CD4-positive, alpha-beta T cell treated with Interleukin-17A for 4 hours (primary cell): ENCODE measurements at places on chromosomes 4 and X.

- DNase-seq, result no peak
These were observed 14.0 kb downstream of the ARHGEF6 start for GRCh38 chrX:136766785-136767103.

DNA sequence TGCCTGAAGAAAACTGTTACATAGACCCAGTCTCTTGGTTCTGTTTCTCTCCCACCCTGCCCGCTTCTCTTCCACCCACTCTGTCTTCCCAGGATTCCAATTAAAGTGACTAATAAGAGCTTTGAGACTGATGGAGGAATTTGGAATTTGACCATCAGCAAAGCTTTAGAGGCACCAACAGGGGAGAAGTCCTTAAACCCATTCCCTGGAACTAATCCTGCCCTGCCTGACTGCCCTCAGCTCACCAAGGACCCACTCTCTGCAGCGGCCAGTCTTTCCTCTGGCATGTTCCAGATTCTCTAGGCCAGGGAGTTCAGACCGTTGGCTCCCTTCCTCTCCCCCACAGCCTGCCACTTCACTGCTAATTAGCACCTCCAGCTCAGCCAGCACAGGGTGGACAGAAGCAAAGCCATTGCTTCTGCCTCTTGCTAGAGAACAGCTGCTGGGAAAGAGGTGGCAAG is 23.9 kb downstream of the SCD5 start:
- no peak for DNase-seq

GRCh38 chr4:38366997-38367396 is 297.0 kb upstream of the KLF3 start:
- peak; percentile 44 for DNase-seq

DNA sequence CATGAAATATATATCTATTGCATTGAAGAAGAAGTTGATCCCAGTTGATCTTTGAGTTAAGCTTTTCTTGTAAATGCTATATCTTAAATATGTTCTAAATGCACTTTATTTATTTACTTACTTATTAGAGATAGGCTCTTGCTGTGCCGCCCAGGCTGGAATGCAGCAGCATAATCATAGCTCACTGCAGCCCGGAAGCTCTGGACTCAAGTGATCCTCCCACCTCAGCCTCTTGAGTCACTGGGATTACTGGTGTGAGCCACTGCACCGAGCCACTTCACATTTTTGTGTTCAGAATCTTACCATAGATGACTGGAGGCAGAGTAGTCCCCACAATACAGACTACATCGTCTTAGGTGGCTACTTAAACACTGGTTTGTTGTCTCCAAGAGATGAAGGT is 324.3 kb upstream of the SLIT2 start:
- no peak for DNase-seq

- peak; percentile 95 for DNase-seq
These were observed at the start of gene NUP54 for GRCh38 chr4:76148142-76148865. Gene NUP54 (minus strand): TSS chr4:76148397. CDS start chr4:76148374, 23 bp downstream.

DNA sequence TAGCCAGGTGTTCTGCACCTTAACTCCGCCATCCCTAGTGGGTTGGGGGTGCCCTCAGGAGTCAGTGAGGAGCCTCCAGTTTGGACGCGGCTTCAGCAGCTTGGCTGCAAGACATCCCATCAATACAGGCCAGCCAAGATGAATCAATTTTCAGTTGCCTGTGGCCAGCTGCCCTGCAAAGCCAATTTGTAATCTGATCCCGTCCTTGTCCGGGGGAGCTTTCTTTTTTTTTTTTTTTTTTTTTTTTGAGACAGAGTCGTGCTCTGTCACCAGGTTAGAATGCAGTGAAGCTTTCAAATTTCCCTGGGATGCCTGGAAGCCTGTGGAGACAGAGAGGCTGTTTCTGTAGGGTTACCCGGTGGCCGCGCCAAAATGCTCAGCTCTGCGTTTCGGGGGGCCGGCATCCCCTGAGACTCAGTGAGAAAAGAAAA is 192.5 kb downstream of the ASMT start:
- DNase-seq, result no peak

GRCh38 chrX:129642641-129643040 is 12.1 kb downstream of the APLN start:
- DNase-seq, result no peak

- DNase-seq, result no peak
These were observed 57.8 kb downstream of the SPATA4 start for GRCh38 chr4:176137631-176138030.

- DNase-seq, result no peak
These were observed 140.3 kb downstream of the AR start for GRCh38 chrX:67684136-67684535.

- DNase-seq, result no peak
These were observed 37.2 kb downstream of the LIMCH1 start for GRCh38 chr4:41575207-41575606.

DNA sequence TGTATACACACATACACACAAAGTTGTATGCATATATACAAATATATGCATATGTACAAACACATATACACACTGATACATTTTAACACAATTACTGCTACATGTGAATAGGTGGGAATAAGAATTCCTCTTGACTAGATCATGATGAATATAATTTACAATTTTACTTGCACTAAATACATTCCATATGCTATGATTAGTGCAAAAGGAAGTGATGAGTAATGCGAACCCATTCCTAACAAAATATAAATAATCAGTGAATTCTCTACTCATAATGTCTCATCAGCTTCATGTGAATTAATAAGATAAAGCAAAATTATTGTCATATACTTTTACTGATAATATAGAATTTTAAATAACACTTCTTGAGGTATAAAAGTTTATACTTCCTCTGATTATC is 1077.3 kb upstream of the PCDH10 start:
- no peak for DNase-seq

GRCh38 chr4:36208893-36209473 is 35.3 kb downstream of the ARAP2 start:
- DNase-seq, result peak; percentile 56

DNA sequence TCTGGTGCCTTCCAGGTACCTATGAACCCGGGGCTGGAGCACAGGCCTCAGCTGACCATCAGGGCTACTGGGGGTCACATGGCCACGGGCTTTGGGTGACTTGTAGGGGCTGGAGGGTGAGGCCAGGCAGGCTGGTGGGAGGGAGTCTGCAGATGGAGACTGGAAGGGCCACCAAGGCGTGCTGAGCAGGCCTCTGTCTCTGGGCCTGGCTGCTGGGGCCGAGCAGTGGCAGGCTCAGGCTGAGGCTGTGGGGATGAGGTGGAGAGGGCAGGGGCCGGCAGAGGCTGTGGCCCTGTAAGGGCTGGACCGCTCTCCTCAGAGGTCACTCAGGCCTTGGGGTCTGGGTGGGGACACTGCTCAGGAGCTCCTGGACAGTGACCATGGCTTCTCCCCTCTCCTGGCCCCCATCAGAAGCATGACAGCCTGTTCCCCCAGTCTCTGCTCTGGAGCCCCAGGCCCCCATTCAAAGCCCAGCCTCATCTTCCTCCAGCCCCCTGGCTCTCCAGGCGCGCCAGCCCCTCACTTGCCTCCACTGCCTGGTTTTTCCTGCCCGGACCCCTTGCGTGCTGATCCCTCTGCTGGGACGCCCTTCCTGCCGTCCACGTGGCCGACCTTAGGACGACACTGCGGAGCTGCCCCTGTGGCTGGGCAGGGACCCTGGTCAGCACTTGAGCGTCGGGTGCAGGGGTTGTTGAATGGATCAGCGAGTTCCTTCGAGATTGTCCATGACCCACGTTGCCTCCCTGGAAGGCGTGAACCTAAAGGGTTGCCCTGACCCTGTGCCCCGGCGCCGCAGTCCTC is 11.1 kb upstream of the NAT8L start:
- DNase-seq, result no peak

DNA sequence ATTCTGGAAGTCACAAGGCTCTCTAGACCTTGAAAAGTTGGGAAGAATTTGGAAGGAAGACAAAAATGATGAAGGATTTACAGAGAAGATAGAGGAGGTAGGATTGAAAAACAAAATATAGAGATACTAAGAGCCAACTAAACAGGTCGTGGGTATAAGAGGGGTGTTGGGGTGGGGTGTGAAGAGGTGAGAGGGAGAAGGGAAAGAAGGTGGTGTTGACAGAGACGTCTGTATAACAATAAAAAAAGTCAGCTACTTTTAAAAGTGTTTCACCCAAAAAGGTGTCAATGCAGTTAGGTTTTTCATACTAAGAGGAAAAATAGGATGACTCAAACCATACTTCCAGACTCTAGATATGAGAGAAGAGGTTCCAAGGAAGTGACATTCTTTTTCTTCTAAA is 33.0 kb upstream of the MAP3K15 start:
- DNase-seq, result no peak

GRCh38 chrX:85619962-85620361 is 240.5 kb upstream of the POF1B start:
- DNase-seq, result no peak

GRCh38 chr4:82797405-82798111 is 1.0 kb downstream of the SCD5 start:
- peak; percentile 4 for DNase-seq

GRCh38 chr4:102137217-102137616 is 208.1 kb downstream of the SLC39A8 start:
- no peak for DNase-seq

GRCh38 chr4:71355045-71355444 is 16.2 kb downstream of the SLC4A4 start:
- no peak for DNase-seq

- DNase-seq, result no peak
These were observed 927.5 kb upstream of the SLIT2 start for GRCh38 chr4:19324184-19324583.

GRCh38 chr4:140251571-140251970 is 97.6 kb upstream of the MAML3 start:
- no peak for DNase-seq

DNA sequence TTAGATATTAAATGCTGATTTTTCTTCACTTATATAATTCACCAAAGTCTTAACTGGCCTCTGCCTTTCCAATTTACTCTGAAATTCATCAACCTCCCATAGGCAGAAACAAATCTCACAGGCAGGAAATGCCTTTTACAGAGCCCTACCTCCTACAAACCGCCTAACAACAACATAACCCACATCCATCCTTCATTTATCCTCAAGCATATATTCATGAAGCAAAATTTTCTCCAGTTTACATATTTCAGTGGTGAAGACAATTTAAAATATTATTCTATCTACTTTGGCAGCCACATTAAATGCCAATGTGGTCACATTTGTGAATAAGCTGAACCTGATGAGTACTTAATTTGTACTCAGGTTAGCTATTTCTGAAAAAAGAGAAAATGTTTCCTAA is 30.3 kb downstream of the SEPSECS start:
- no peak for DNase-seq

- no peak for DNase-seq
These were observed 315.0 kb upstream of the NR3C2 start for GRCh38 chr4:148757171-148757570.

- no peak for DNase-seq
These were observed 227.0 kb downstream of the DTHD1 start for GRCh38 chr4:36508394-36508793.

- peak; percentile 41 for DNase-seq
These were observed 102.5 kb upstream of the MID1 start for GRCh38 chrX:10722851-10723250.

DNA sequence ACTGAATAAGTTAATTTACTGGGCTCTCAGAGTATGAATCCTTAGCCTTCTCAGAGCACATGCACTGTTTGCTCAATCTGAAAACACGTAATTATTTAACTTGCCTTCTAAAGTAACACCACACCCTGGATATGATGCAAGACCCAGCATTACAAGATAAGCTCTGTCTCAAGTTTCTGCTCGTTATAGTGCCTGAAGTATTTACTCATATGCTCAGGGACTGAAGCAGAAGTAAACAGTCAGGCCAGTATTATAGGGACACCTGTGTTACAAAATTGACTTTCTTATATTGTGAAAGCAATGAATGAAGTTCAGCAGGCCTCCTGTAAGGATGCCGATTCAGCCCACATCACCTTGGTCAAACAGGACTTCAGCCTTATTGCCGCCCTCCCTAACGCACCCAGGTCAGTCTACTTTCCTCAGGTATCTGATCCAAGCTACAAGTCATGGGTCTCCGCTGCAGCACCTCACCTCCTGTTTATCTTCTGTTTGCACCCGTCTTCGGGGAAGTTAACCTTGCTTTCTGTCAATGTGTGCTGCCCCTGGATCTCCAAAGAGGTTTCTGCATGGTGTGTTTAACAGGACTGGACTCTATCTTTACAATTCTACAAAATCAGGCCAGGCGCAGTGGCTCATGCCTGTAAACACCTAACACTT is 42.8 kb upstream of the KLF3 start:
- DNase-seq, result no peak

DNA sequence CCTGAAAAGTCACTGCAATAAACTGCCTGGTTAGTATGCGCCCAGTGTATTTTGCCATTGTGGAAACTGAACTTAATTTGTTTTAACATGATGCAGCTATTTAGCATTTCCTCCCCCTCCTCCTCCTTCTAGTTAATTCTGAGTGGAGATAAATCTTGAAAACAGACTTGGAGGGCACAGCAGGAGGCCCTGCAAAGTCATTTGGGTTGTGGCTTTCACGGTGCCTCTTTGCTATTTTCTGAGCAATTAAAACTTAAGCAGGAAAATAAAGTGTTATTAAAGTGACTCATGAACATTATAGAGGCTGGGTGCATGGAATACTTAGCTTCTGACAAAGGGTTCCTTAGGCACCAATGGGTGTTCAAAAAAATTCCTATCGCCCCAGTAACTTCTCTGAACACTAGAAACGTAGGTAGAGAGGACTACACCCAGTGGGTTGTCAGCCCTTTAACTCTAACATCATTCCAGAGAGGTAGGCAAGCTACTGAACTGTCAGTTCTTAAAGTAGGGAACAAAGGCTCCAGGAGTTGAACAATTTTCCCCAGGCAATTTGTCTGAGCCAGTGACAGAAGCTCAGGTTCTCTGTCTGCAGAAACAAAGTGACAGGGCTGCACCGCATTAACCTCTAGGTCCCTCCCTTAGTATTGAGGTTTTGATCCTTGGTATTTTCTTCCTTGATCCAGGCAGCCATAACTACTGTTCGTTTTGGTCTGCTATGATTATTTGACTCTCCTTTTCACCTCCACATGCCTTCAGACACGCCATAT is 158.3 kb upstream of the KIT start:
- no peak for DNase-seq

DNA sequence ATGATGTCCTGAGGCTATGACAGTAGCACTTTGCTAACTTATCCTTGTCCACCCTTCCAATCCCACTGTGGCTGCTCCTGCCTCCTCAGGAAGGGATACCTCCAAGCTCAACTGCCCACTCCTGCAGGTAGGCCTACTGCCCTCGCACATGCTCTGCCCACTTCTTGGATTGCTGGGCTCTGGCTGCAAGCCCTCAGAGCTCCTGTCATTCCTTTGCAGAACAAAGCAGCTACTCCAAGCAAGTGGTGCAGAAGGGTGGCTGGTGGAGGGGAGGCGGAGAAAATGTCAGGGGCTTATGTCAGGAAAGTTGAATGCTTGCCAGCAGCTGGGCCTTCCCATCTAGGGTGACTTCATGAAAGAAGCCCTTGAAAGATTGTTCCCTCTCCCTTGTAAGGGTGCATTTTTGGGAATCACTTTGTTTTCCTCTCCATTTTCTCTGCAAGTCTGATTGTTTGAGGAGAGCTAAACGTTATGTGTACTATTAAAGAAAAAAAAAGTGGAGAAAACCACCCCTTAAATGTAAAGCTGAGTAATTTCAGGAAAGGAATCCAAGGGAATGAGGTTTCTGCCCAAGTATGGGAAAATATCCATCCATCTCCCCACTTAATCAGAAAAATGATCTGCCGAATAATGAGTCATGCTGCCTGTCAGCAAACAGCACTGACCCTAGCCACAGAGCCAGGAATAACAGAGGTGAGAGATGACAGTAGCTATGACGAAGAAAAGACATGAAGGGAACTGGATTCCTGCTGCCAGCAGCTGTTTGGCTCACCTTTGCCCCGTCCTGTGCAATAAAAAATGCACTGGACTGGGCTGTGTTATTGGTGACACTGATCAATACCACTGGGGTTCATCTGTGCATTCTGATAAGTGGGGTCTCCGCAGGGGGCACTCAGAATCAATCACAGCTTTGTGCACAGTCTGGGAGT is 102.0 kb downstream of the RTL5 start:
- DNase-seq, result no peak
